ENCODE measurements at places on chromosomes 12 and 14.

GRCh38 chr12:86496595-86496994 lies 240.4 kb upstream of the MGAT4C start:
- no peak for DNase-seq

GRCh38 chr14:55430024-55430690 lies 10.3 kb downstream of the TBPL2 start:
- DNase-seq = no peak

GRCh38 chr12:98485792-98486340 lies 29.5 kb upstream of the TMPO start:
- DNase-seq = no peak

DNA sequence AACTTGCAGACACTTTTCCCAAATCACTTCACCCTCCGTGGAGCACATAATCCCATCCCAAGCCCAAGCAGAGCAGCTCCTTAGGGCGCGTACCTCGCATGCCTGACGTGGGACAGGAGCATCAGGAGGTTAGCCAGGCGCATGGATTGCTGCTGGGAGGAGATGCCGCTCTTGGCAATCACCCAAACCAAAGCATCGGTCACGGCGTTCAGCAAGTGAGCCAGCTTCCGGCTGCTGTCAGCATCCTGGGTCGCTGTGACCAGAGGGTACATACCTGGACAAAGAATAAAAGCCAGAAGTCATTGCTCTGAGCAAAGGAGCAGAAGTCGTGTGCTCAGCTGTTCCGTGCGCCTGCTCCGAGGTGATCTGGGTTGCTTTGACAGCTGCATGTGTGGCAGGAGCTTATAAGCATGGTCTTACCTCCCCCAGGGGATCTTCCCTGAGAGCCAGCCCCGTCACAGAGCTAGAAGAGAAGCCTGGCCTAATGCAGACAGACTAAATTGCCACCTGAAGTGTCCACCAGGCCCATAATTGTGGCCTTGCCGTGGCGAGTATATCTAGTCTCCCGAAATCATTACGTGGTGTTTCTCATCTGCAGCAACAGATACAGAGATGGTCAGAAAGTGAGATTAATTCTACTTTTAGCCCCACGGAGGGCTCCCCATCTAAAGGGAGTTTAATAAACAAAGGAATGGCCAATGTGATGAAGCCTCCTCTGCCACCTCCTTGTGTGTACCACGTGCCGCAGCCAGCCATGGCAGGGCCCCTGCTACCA lies 59.1 kb downstream of the ESR2 start:
- DNase-seq = no peak

GRCh38 chr12:53973236-53974042 lies 513 bp downstream of the HOXC11 start:
- no peak for DNase-seq

GRCh38 chr12:795305-795704 lies 42.9 kb downstream of the WNK1 start:
- DNase-seq = peak; percentile 44

DNA sequence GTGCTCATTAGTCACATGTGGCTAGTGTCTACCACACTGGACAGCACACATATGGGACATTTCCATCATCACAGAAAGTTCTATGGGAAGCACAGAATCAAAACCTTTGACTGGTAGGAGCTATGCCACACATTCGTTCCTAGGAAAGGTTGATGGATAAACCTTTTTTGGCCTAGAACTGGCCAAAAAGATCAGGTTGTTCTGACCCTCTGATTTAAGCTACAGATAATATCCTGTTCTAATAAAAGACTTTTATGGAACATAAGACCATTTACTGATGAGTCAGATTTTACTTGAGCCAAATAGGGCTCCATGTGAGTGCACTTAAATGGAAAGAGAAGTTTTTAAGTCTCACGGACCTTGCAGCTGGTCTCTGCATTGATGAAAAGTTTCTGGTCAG lies 143.2 kb downstream of the SLC15A4 start:
- no peak for DNase-seq

DNA sequence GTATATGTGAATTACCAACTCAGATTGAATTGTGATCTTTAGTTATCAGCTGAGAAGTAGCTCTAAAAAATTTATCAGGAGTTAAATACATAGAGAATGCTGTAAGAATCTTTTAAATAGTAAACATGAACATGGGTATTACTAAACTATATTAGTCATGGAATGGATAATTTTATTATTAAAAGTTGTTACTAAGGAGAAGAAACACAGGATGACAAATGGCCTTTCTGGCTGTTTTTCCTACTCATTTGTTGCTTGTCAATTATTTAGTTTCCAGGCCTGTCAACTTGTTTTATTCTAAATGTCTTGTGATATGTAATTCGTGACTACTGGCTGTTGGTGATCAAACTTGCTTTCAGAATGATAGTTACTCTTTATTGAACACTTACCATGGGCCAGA lies 58.7 kb downstream of the KTN1 start:
- DNase-seq = no peak

DNA sequence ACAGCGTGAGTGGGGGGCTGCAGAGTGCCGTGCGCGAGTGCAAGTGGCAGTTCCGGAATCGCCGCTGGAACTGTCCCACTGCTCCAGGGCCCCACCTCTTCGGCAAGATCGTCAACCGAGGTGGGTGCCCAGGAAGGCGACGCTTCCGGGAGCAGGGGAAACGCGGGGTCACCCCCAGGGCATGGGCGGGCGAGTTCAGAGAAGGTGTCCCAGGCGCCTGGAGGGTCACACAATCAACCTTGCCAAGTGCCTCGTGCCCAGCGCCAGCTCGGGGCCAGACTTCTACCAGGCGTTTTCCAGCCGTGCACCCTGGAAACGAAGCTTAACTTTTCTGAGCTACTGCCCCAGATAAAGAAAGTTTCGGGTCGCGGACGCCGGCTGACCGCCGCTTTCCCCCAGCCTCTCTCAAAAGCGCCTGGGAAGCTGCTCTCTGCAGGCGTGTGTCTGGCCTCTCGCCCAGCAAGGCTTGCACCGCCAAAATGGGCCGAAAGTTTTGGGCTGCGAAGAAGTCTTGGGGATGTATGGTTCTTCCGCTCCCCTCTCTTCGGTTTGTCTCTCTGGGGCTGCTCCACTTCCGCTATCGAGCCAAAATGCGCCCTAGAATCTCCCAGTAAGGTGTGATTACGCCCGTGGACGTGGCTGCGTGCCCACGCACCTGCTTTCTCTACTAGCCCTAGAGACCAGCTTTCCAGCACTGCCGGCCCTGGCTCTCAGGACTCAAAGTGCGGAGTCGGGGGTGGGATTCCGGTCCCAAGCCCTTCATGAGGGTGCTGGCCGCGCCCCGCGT lies 1.7 kb downstream of the WNT1 start:
- no peak for DNase-seq

- no peak for DNase-seq
These were observed 13.8 kb downstream of the TSPAN9 start for GRCh38 chr12:3091038-3091319.

DNA sequence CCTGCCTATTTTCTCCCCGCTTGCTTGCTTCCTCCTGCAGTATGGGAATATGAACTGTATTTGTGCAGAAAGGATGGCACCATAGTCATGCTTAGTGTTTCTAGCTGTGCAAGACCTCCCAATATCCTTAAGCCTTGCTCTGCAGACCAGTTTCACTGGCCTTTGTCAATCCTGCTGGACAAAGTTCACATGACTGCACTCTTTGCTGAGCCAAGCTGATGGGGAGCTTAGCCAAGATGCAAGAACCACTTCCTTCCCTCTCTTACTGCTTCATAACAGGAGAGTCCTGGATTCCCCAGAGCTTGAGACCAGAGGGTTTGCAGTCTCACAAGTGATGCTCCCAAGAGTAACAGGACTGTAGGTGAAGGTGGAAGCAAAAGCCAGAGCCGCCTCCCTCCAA lies 3.8 kb downstream of the ASIC1 start:
- DNase-seq = no peak

- no peak for DNase-seq
These were observed 273.6 kb upstream of the PWP1 start for GRCh38 chr12:107411792-107412535.

DNA sequence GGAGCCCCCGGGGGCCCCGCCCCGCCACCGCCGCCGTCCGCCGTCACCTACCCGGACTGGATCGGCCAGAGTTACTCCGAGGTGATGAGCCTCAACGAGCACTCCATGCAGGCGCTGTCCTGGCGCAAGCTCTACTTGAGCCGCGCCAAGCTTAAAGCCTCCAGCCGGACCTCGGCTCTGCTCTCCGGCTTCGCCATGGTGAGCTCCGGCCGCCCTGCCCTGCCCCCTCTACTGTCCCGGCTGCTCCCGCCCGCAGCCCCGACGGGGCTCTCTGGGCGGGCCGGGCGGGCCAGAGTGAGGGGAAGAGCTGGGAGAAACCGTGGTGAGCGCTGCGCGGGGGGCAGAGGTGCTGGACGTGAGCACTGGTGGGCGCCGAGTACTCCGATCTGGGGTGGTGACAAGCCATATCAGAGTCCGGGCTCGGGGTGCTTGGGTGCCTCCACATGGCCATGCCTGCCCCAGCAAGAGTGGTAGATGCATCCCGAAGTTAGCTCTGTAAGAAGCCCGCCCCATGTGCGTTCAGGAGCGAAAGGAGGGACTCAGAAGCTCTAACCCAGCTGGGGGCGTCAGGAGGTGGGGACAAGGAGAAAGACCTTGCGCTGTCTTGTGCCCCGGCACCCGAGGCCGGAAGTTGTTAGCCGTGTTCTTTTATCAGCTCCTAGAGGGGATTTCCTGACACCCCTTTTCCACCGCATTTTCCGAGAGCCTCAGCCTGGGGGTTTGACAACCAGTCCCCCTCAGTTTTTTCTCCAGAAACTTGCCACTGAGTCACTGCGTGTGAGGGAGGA lies 717 bp downstream of the ORAI1 start:
- peak; percentile 91 for DNase-seq

GRCh38 chr12:20367583-20368113 lies 689 bp upstream of the PDE3A start:
- no peak for DNase-seq

DNA sequence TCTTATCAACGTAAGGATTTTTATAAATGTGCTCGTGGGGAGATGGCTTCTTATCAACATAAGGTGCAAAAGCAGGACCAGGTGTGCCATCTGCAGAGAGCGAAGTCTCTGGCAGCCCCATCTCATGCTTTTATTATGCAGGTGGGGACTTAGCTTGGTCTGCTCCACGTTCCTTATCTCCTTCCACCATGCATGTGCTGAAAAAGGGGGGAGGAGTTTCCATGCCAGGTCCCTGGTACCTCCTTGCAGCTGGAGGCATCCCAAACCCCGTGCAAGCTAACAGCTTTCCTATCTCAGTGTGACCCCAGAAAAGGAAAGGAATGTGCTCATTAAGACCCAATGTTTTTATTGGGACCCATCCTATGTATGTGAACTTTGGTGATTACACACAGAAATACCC lies 608.5 kb downstream of the TMEM121 start:
- no peak for DNase-seq

DNA sequence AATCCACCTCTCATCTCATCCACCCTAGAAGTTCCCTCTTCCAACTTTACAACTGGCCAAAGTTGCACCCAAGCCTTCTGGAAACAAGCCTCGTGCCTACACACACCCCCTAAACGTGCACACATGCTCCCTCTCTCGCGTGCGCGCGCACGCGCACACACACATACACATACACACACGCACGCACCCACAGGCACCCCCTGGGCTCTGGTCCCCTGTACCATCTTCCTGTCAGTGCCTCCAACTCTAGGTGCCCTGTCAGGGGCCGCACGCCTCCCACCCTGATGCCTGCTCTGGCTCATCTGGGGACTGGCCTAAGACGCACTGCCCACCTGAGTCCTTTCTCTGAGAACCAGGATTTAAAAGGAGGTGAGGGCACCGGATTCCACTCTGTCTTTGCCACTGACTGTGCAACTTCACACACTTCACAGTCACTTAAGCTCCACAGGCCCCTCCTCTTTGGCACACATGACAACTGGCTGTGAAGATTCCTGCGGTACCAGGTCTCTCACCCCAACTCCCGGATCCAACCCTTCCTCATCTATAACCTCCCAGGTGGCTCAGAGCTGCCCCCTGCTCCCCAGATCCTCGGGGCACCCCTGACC lies 45.5 kb downstream of the TESC start:
- DNase-seq = no peak

- no peak for DNase-seq
These were observed 17.5 kb upstream of the RAB21 start for GRCh38 chr12:71737197-71737596.

DNA sequence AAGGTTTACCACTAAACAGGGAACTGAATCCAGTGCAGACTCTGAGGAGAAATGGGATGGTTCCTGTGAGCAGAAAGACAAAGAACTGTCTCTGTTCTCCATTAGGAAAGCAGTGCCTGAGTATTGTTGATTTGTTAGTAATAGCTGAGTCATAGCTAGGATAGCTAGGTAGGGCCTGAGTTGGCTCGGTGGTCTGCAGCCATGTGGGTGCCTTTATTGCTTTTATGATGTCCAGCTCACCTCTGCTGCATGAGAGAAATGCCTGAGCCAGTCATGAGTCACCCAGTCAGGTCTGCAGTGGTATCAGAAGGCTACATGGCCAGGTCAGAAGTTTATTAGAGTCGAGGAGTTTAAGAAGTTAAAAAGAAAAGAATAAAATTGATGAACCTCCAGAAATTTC lies 24.2 kb downstream of the TRHDE start:
- no peak for DNase-seq

GRCh38 chr14:105497671-105498429 lies 6.8 kb downstream of the TEDC1 start:
- no peak for DNase-seq

- no peak for DNase-seq
These were observed 40.6 kb downstream of the MOK start for GRCh38 chr14:102264355-102264754.

GRCh38 chr12:42386308-42386707 lies 60.3 kb downstream of the PPHLN1 start:
- no peak for DNase-seq

DNA sequence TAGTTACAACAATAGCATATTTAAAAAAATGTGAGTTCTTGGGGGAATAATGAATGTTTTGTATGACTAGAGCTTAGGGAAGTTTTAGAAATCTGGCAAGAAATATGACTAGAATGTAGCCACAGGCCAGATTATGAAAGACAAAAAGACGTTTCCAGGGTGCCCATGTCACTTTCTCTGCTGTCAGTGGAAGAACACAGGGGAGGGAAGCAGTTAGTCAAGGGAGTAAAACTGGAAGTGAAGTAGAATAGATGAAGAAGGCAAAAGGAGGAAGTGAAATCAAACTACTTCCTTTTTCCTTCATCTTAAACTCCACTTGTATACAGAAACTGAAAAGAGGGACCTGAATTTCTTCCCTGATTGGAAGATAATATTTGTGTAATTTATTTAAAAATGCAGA lies 81.2 kb upstream of the ATP2B1 start:
- no peak for DNase-seq

DNA sequence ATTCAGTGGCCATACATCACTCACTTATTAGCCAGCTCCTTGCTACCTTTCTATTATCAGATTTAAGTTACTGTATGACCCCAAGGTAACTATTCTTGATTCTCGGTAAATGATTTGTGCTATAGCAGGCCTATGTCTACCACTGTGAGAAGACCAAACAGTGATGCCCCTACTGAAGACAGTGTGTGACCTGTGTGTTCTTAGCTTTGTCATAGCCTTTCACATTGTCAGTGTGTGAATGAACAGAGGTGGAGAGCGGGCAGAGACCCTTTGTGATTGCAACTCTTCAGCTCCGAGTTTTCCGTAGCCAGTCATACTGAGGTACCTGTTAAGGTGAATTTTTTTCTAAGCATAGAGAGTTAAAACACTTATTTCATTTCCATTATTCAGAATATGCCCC lies 294.0 kb downstream of the LRFN5 start:
- no peak for DNase-seq

All from stimulated activated CD8-positive, alpha-beta memory T cell treated with anti-CD3 and anti-CD28 coated beads, Interleukin-4, amount 100 ng/mL, for 4 hours (primary cell).